Stimulated activated CD4-positive, alpha-beta T cell treated with anti-CD3 and anti-CD28 coated beads, Interleukin-2, amount 100 ng/mL, for 48 hours (primary cell): ENCODE measurements at places on chromosomes 2 and 18.

- no peak for DNase-seq
These were observed 6.2 kb downstream of the ZAP70 start for GRCh38 chr2:97719362-97720155.

GRCh38 chr2:69141061-69141460, 128.1 kb downstream of the ANTXR1 start:
- DNase-seq: no peak

- DNase-seq: no peak
These were observed 238.4 kb downstream of the ACTR3 start for GRCh38 chr2:114128263-114128662.

DNA sequence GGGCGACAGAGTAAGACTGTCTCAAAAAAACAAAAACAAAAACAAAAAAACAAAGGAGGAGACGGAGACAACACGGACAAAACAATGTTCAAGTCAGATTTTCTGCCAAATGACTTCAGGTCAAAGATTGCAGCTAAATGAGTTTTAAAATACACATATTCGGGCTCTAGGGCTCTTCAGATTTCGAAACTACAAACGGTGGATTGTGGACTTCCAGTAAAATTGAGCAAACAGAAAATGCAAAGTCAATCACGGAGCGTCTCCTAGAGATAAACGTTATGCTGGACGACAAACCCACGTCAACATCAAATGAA, 558 bp downstream of the MRPS5 start:
- no peak for DNase-seq

DNA sequence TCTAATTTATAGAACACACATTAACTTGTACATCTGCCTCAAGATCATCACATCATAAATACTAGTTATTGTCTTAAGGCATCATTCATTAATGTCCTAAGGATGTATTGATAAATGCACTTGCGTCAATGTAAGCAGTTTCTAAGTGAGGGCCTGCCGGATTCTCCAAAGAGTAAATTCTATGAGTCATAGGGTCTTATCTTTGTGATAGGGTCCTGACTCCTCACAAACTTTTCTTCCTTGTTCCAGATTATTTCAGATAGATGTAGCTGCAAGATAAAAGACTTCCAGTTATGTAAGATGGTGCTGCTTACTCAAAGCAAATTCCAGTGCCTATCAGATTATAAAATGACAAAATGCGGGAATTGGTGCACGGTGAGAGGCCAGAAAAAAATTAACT, 315.0 kb upstream of the SLC39A10 start:
- no peak for DNase-seq

GRCh38 chr18:23235860-23236259, 100.6 kb downstream of the CABLES1 start:
- DNase-seq: no peak

- no peak for DNase-seq
These were observed 249.8 kb downstream of the TXNL1 start for GRCh38 chr18:56388571-56388970.

GRCh38 chr2:16821692-16822091, 156.1 kb upstream of the CYRIA start:
- DNase-seq: no peak

DNA sequence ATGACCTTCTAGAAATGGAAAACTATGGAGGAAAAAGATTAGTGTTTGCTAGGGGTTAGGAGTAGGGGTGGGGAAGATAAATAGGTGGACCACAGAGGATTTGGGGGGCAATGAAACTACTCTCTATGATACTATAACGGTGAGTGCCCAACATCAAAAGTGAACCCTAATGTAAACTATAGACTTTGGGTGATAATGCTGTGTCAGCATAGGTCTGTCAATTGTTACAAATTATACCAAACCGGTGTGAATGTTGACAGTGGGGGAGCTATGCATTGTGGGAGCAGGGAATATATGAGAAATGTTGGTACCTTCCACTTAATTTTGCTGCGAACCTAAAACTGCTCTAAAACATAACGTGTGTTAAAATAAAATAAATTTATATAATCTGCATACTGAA, 180.3 kb downstream of the ALK start:
- DNase-seq: no peak

DNA sequence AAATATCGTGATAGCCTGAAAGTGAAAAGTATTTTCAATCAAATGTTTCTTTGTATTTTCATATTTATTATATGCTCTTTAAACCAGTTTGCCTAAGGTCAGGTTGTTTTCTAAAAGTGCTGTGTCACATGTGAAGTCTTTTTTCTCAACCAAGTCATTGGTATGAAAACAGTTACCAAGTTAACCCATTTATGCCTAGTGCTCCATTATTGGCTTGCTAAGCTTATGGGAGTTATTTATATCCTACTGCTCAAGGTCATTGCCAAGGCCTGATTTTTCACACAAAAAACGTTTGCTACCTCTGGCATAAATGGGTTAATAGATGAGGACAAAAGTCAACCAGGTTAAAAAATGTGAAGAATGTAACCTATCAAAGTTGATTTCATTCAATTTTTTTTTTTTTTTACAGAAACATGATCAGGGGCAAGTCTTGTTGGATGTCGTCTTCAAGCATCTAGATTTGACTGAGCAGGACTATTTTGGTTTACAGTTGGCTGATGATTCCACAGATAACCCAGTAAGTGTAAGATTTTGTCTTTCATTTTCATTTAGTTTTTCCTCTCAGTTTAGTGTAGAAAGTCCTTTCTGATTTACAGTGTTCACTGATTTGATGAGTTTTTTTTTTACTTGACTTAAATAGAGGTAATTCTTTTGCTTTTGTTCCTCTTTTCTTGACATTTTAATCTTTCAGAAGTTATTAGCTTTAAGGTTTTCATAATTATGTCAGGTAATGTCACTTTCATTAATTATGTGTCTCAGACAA, 102.6 kb downstream of the PTPN4 start:
- no peak for DNase-seq

GRCh38 chr2:223554923-223555322, 47.2 kb downstream of the SCG2 start:
- no peak for DNase-seq

GRCh38 chr2:129302561-129303183, 676.8 kb upstream of the RAB6C start:
- no peak for DNase-seq

GRCh38 chr2:212242724-212243123, 295.9 kb downstream of the ERBB4 start:
- DNase-seq: no peak

- DNase-seq: no peak
These were observed 81.2 kb downstream of the ORC4 start for GRCh38 chr2:147939313-147939712.

DNA sequence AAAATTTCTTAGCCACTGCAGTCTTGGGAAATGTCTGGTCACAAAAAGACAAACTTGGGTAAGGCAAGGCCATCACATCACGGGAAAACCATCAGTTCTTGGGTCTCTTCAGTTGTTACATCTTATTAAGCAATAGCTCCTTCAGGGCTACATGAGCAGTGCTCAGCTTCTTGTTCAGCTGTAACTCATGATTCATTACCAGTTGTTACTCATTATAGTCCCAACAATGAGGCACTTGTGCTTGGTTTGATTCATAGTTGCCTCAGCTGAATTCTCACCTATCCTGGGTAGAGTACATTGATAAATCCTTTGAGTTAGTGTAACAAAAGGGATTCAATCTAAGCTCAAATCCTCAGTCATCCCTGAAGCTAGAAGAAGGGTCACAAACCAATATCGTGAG, 102.4 kb upstream of the DCC start:
- DNase-seq: no peak

DNA sequence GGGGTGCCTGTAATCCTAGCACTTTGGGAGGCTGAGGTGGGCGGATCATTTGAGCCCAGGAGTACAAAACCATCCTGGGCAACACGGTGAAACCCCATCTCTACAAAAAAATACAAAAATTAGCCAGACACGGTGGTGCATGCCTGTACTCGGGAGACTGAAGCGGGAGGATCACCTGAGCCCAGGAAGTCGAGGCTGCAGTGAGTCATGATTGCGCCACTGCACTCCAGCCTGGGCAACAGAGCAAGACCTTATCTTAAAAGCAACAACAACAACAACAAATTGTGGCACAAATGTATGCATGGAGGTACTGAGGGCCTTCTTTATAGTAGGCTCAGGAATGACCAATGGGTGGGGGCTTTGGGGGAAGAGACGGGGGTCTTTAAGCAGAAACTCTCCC, 38.5 kb downstream of the HPCAL1 start:
- DNase-seq: no peak

DNA sequence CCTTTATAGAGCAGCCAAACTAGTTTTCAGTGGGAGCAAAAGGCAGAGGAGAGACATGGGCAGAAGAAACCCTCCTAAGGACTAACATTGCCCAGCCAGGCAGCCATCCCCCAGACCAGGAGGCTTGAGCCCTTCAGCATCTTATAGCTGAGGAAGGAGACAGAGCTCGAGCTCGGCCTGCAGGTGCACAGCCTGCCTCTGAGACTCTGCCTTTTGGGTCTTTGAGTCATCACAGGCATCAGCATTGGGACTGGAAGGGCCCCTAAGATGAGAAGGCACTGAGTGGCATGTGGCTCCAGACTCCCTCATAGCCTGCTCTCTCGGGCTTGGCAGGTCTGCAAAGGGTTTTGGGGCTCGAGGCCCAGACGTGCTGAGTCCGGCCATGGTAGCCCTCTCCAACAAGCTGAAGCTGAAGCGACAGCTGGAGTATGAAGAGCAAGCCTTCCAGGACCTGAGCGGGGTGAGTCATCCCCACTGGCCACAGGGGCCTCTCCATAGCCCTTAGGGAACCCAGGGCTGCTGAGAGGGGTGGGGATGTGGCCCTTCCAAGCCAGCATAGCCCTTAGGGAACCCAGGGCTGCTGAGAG, 84.1 kb downstream of the EPAS1 start:
- no peak for DNase-seq

DNA sequence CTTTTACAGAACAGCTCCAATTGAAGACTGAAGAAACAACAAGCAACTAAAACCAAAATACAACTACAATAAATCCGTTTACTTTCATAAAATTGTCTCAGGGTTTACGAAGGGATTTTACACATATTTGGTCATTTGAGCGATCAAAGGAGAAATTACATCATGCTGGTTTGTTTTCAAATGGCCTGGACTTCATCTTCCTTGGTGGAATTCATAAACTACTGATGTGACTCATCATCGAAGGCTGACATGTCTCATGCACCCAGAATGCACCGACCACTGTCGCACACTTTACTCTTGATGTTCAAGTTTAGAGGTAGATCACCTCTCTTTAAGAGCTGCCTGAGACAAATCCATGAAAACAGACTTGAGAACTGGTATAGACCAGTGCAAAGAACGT, 25.6 kb upstream of the PMAIP1 start:
- DNase-seq: no peak

- no peak for DNase-seq
These were observed 4.8 kb downstream of the ATOH8 start for GRCh38 chr2:85758361-85759256.

GRCh38 chr2:73976803-73977202, 7.9 kb upstream of the TET3 start:
- no peak for DNase-seq

DNA sequence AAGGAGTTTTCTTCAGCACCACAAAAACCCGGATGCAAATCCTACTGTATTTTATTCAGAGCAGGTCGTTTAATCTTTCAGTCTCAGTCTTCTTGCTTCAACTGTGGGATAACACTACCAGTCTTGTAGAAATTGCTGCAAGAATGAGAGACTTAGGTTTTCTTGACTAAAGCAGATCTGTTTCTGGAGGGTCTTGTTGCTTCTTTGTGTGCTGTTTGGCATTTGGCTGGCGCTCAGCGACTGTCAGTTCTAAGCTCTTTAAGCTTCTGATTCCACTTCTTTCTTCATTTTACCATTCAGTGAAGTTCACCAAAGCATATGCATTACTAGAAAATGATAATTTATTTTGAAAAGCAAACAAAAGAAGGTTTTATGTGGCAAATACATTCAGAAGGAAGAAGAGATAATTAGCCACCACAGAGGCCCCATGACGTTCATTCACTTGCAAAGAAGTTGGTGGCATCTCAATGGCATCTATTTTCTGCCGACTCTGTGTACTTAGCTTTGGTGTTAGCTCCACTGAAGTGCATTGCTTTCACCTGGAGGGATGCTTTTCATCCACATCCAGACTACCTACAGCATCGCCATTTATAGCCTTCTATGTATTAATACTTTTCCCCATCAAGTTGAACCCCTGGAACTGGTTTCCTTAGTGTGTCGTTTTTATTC, 53.7 kb downstream of the TRIB2 start:
- no peak for DNase-seq

GRCh38 chr2:231399853-231400680, 4.6 kb downstream of the B3GNT7 start:
- no peak for DNase-seq

- no peak for DNase-seq
These were observed 143.3 kb downstream of the IRS1 start for GRCh38 chr2:226656367-226656766.

DNA sequence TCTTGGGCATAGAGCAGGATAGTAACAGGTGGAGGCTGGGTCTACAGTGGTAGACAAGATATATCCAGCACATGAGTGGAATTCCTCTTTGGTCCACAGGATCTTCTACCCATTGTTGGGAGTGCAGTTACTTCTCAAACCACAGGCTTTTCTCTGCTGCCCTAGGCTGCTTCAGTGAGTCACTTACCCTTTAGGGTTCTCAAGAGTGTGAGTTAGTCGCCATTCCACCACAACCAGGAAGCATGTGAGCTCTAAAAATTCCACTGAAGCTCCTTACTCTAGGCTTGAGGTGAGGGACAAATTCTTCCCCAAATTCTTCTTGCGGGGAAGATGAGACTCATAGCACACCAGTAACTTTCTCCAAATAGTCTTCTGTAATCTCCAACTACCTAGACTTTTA, 189.4 kb downstream of the PLCL1 start:
- no peak for DNase-seq

- no peak for DNase-seq
These were observed 6.2 kb upstream of the ARMC9 start for GRCh38 chr2:231191896-231192872.

GRCh38 chr2:209917154-209917771, 85.2 kb upstream of the RPE start:
- DNase-seq: no peak

- no peak for DNase-seq
These were observed 26.5 kb downstream of the SLC1A4 start for GRCh38 chr2:65015731-65016130.

DNA sequence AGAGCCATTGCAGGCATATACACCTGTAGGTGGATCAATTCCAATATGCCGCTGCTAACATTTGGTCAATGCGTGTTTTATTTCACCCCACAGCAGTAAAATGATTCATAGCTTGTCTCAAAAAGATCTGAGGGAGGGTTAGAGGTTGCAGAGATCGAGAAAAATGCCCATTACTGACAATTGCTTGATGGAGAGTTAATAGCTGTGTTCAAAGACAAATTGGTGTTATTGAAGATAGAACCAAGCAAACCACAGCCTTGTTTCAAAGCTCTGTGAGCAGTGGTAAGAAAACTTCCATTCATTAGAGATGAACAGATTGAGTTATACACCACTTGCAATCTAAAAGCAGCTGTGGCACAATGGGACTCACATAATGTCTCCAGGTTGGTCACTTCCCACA, 95.4 kb downstream of the KCNE4 start:
- DNase-seq: no peak
